ENCODE measurements at places on chromosomes 2 and 18.

DNA sequence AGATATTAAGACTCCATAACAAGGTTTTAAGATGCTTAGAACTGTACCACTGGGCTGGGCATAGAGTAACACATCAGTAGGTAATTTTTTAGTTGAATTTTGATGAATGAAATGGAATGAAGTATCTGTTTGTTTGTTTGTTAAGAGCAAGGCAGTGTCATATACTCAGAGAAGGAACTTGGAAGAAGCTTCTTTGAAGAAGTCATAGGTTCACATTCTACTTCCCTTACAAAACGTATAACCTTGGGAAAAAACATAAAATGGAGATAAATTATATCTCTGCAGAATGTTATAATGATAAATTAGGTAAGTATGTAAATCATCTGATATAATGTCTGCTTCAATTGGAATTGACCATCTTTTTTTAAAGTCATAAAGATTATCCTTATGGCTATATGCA, 122.1 kb upstream of the SLC39A10 start:
- no peak for DNase-seq

- no peak for DNase-seq
Measured at GRCh38 chr2:36858551-36859365, 107.6 kb downstream of the STRN start.

DNA sequence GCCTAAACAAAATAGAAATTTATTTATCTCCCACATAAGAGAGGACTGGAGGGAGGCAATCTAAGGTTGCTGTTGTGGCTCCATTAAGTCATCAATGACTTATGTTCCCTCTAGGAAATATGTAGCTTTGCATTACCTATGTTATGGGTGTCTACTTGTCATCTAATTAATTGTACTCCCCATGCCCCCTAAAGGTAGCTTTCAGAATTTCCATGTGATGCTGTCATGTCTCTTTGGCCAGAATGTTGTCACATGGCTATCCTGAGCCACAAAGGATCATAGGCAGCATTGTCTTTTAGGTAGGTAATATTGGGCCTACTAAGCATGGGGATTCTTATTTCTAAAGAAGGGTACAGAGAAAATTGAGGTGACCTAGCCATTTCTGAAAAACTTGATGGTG, 935.6 kb upstream of the FANCL start:
- no peak for DNase-seq

- no peak for DNase-seq
Measured at GRCh38 chr2:239824046-239824694, 201.0 kb downstream of the NDUFA10 start.

DNA sequence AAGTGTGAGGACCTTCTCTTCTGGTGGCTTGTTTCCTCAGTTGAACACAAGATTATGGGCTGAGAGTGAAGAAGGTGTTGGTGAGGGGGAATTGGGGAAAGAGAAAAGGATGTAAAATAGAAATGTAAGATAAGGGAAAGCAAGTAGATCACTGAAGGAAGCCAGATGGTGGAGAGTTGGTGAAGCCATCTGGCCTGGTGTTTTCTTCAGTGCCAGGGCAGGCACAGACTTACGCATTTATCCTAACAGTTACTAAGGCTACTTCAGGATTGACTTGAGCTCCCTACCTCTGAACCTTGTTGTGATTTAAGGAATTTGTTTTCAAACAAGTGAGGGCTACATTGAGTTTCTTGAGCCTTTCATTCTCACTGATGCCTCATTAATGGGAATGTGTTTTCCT, 113.8 kb downstream of the GALNT1 start:
- no peak for DNase-seq

DNA sequence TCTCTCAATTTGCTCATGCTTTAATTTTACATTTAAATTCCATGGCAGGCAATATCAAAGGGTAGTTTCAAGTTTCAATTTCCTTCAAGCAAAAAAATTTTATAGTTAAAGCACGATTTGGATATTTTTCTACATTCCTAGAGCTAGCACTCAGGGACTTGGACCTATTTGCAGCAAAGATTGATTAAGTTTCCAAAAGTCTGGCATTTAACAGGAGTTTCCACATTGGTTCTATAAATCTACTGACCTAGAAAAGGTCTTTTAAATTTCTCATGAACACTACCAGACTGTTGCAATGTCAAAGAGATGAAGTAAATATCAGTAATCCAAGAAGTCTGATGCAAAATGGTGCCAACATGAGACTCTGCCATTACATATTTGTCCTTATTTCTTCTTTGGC, 253.7 kb upstream of the LINC00305 start:
- no peak for DNase-seq

- no peak for DNase-seq
Measured at GRCh38 chr2:48430528-48431094, 99.3 kb upstream of the STON1 start.

DNA sequence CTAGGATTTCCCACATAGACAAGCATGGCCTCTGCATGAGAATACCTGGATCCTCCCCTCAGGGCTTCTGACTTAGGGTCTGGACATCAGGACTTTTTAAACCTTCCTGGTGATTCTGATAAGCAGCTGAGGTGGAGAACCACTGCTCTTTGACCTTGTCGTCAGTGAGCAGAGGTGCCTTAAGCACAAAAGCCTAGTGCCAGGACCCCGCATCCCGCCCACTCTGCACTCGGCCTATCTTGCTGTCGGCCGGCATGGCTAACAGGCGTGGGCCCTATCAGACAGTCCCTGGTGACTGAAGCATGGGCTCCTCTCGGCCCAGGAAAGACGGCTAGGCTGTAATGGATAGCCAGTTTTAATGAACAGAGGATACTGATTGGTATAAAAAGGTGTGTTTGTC, 6.2 kb downstream of the ANKRD23 start:
- no peak for DNase-seq

GRCh38 chr18:36212301-36213171, 25.2 kb downstream of the MOCOS start:
- DNase-seq, result no peak

- DNase-seq, result no peak
Measured at GRCh38 chr2:171824086-171824485, 70.0 kb downstream of the SLC25A12 start.

- DNase-seq, result no peak
Measured at GRCh38 chr2:111118981-111119821, 1.5 kb upstream of the BCL2L11 start.

GRCh38 chr2:219627103-219628100, at the start of gene SLC4A3:
TSS of gene SLC4A3 (plus strand) at chr2:219627630. CDS start at chr2:219627993, 363 bp downstream.
- DNase-seq, result peak; percentile 82

GRCh38 chr2:86557836-86558235, 5.4 kb downstream of the CHMP3 start:
- DNase-seq, result no peak

- DNase-seq, result no peak
Measured at GRCh38 chr2:209441541-209441940, 17.7 kb downstream of the MAP2 start.

DNA sequence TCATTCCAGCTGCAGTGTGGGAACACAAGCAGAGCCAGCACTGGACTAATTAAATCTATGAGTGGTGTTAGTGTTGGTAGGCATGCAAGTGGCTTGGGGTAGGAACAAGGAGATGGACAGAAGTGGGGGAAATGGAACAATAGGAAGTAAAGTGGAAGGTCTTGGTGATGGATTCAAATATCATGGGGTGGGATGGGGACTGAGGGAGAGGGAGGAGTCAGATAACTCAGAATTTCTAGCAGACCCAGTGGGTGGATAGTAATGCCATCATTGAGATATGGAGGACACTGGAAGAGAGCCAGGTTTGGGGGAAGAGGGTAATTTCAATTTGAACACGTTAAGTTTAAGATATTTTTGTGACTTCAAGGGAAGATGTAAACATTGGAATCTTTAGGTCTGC, 2.9 kb upstream of the LNPK start:
- no peak for DNase-seq

Measured in hepatic stellate cell (primary cell).